ENCODE measurements at places on chromosomes 1 and 21.

- no peak for DNase-seq
These were observed 7.0 kb upstream of the SLC26A9 start for GRCh38 chr1:205950280-205950679.

DNA sequence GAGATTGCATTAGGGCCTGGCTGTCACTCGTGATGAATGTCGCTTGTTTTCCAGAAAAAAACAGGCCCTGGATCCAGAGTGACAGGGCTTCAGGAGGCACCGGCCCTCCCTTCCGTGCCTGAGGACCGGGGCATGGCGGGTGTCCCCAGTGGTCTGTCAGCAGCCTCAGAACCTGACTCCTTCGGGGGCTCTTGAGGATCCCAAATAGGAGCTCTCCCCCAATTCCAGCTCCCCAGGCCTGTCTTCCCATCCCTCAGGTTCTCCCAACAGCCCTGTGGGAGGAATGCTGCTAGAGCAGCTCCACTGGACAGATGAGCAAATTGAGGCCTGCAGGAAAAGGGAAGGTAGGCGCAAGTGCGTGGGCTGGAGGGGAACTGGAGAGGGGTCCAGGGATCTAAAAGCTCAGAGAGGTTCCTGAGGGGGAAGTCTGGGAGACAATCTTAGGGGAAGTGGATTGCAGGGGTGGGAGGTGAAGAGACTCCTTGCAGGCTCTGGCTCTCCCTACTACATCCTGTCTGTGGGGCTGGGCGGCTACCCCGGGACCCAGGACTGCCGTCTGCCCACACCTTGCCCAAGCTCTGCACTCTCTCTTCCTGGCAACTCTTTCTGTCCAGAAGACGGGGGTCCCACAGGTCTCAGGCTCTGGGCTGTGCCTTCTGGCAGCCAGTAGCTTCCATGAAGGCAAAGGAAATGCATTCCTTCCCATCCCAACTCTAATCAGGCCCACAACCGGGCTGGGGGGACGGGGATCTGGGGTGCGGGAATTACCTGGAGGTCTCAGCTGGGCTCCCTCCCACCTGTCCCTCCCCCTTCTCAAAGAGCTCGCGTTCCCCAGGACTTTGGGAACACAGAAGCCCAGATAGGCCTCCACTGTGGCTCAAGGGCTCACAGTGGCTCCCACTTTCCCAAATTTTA, 105.7 kb upstream of the CASZ1 start:
- DNase-seq = no peak

- no peak for DNase-seq
These were observed 328.8 kb downstream of the PLA2G4A start for GRCh38 chr1:187157552-187157951.

- DNase-seq = no peak
These were observed 115.0 kb downstream of the TTLL7 start for GRCh38 chr1:83883979-83884378.

DNA sequence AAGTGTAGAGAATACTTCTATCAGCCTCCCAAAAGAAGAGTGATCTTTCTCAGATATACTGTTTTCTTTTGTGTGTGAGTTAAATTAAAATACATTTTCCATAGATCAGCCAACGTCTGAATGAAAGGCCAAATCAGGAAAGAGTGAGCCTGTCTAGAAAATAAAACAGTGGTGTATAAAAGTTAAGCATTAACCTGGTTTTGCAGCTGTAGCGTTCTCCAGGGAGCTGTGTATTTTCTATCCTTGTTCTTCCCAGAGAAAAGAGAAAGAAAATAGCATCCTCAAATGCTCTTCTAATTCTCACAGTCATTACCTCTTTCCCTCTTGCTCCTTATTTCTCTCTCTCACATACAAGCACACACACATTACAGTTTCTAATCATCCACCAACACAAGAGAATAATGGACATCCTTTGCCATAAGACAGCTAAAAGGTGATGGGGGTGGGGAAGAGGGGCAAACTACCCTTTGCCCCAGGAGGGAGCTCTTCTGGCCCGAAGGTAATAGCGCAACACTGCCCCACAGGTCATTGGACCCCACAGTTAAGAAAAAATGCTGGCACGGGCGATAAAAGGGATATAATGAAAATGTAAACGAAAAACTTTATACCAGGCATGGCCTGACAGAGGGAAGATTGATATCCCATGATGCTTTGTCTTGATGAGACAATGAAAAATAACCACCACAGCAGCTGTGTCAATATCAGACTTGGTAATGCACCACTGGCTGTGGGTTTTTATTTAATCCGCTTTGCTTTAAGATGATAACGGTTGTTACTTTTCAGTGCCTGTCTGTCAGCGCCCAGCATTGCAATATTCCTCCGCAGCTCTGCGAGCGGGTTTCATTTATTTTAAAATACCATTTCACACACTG, 150.3 kb downstream of the NUF2 start:
- DNase-seq = no peak

DNA sequence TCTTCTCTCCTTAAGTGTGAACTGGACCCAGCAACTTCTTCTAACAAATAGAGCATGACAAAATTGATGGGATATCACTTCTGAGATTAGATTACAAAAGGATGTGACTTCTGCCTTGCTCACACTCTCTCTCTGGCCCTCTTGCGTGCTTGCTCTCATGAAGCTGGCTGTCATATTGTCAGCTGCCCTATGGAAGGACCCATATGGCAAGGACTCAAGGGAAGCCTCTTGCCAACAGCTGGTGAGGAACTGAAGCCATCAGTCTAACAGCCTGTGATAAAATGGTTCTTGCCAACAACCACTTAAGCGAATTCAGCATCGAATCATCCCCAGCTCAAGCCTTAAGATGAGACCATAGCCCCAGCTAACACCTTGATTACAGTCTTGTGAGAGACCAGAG, 4.8 kb upstream of the TLR5 start:
- no peak for DNase-seq

DNA sequence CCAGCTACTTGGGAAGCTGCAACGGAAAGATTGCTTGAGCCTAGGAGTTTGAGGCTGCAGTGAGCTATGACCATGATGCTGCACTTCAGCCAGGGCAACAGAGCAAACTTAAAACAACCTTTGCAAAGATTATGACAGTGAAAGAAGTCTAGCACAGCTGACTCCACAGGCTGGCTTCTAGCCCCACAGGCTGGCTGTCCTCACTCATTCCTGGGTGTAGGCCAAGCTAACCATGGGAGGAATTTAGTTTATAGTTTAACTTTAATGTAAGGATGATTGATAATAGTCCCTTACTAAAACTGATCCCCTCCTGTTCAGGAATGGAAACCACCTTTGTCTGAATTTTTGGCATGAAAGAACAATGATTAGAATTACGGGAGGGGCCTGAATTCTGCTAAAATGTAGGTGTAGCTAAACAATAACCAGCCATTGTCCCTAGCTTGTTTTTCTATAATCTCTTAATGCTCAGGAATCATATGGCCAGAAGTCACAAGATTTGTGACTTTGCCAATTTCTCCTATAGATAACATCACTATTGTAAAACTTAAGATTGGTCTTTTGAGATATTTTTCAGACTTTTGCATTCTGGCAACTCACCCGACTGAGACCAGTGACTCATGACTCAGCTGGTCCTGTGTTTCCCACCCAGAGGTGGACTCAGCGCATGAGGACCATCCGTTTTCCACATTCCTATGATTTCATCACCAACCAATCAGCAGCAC, 28.1 kb upstream of the SGIP1 start:
- no peak for DNase-seq

- no peak for DNase-seq
These were observed 90.9 kb downstream of the SH3GLB1 start for GRCh38 chr1:86795316-86795715.

GRCh38 chr1:30863858-30864604, 44.5 kb downstream of the SDC3 start:
- no peak for DNase-seq

DNA sequence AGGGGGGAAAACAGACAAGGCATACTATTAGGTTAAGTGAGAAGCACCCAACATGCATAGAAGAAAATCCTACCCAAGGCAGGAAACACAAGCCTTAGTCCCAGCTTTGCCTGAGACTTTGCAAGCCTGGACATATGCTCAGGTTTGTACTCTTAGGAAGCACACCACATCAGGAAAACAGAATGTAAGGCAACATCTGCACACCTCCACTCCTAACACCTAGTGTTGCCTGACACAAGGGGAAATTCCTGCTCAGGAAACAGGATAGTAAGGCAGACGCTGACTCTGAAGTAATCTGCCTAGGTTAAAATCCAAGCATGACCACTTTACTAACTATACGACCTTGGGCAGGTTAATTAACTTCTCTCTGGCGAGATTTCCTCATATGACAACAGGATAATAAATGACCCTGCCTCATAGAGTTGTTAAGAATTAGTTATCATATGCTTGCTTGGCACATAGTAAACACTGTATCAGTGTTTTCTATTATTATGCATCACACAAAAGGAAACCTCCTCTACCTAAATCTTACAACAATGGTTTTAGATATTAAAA, 119.8 kb downstream of the ZZZ3 start:
- DNase-seq = no peak

DNA sequence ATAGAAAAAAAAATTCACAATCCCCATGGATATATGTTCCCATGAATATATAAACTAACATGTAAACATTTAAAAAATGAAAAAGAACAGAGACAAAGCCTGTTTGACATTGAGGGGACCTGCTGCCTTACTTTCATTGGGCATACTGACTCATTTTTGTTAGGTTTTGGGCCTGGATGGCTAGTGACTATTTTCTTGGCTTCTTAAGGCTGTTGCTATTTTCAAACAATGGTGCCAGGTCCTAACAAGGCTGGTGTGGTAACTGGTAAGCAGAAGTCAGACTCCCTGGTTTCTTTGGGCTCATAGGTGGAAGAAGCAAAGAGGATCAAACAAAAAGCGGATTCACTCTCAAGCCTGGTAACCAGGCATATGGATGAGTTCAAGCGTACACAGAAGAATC, 51.0 kb downstream of the LAMC2 start:
- no peak for DNase-seq

DNA sequence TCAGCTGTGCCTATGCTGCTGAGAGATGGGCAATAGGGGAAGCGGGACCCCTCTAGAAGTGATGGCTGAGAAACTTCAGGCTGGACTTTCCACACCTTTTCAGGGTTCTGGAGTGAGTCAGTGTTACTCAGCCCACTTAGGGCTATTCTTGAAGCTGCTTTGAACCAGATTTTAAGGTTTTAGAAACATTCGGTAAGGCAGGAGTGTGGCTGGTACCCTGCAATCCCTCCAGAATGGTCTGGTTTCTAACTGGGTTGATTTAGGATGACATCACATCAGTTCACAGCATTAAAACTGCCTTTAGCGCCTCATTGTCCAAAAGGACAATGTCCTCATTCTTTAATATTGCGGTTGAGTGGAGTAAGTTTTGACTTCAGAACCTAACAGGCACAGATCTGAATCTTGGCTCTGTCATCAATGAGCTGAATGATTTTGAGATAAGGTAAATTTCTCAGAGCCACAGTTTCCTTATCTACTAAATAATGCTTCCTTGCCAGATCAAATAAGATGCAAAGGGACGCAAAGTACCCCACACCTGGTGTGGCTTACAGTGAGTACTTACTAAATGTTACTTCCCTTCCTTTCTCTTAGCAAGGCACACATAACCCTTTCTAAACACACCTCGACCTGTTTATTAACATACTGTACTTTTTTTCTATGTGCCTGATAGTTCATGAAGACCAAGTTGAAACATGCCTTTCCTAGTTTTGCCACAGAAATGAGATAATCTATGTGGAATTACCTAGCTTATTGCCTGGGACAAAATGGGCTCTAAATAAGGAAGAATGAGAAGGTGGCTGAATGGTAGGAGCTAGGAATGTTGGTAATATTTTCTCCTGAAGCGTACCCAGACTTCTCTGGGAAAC, 209.8 kb downstream of the ROR1 start:
- DNase-seq = no peak

GRCh38 chr1:245211035-245211749, 56.4 kb downstream of the KIF26B start:
- DNase-seq = no peak

DNA sequence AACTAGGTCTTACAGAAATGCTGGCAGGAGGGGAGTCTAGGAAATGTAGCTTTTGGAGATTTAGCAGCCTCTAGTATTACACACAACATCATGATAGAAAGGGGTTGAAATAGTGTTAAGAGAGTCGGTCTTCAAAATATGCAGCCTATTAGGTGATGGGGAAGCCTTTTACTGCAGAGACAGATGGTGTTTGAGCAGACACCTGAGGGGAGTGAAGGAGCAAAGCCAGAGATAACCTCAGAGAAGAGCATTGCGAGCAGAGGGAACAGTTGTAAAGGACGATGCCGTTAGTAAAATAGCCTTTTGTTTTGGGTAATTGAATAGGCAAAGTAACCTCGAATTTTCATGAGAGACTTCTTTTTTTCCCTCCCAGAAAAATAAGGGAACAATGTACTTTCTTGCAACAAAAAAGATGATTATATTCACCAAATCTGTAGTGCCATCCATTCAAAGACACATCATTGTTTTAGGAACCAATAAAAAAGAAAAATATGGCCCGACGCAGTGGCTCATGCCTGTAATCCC, 66.3 kb upstream of the KIF1B start:
- no peak for DNase-seq

- no peak for DNase-seq
These were observed 27.6 kb downstream of the KIRREL1 start for GRCh38 chr1:158020886-158021620.

DNA sequence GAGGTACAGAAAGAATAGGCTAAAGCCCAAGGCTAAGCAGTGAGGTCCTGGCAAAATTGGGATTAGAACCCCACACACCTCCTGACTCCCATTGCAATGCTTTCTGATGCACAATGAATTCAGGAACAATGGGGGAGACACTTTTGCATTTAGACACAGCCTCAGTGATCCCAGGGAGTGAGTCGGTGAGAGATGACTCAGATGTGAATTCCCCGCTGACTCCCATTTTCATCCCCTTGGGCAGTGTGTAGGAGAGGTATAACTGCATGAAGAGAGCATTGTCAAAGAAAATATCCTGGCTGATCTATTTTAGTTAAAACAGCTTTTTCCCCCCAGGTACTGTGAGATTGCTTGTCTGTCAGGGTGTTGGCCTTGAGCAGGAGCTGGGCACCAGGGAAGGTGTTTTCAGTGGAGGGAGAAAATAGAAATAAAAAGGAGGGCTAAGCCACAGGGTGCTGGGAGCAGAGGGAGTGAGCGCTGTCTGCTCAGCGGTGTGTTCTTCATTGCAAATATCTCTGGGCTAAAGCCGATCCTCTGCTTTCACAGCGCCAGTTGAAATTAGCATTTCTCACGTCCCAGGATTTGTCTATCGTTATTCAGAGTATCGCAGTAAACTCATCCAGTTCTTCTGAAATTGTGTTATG, 247.7 kb upstream of the PTBP2 start:
- DNase-seq = no peak
